ENCODE measurements at places on chromosomes 2 and 18.

DNA sequence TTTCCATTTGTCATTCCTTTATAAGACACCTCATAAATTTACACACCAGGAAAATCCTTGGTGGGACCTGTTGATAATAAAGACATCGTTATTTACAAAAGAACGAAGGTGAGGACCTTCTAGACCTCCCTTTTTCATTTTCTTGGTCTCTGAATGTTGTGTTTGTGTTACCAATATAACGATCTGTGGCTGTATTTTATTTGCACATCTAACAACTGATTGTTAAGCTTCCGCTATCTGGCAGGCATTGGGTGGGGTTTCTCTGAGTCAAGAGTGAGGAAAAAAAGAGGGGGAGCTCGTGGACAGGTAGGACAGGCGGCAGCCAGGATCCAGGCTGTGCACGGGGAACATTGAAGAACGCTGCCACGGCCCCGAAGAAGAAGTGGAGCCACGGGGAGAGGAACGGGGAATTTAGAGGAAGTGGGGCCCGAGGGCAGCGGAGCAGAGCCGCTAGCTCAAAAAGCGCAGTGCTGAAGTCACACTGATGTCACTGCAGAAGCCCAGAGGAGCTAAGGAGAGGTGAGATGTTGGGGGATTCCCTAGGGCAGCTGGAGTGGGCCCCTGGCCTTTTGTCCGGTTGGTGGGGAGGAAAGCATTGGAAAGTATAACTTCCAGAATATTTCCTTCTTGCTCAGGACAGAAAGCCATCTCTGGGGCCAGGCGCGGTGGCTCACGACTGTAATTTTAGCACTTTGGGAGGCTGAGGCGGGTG, 20.9 kb upstream of the DNMT3A start:
- peak; percentile 39 for DNase-seq

- no peak for DNase-seq
These were observed 48.1 kb upstream of the SLC35G4 start for GRCh38 chr18:11561293-11561692.

GRCh38 chr2:110741491-110741980, 9.2 kb downstream of the ACOXL start:
- DNase-seq: no peak

DNA sequence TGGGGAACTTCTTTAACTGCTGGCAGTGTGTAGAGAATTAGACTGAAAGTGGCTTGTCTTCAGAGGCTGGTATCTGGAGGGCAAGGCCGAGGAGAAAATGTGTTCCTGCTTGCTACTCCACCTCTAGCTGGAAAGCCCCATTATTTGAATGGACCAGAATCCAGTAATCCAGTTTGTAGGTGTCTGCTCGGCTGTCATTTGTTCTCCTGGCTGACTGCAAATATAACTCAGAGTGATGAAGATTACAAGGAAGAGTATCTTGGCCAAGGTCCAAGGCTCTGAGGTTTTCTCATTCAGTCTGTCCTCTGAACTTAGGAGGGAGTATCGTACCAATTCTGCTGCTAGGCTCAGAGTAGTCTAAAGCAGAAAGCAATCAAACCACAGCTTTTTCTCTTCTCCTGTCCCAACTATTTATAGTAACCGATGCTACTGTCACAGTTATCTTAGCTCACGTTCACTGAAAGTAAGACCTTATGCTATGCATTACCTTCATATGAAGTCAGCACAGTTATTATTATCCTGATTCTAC, 228.6 kb downstream of the SETBP1 start:
- DNase-seq: no peak

- no peak for DNase-seq
These were observed 106.9 kb downstream of the COLEC12 start for GRCh38 chr18:393574-393957.

GRCh38 chr18:27921392-27921791, 255.5 kb downstream of the CDH2 start:
- no peak for DNase-seq

DNA sequence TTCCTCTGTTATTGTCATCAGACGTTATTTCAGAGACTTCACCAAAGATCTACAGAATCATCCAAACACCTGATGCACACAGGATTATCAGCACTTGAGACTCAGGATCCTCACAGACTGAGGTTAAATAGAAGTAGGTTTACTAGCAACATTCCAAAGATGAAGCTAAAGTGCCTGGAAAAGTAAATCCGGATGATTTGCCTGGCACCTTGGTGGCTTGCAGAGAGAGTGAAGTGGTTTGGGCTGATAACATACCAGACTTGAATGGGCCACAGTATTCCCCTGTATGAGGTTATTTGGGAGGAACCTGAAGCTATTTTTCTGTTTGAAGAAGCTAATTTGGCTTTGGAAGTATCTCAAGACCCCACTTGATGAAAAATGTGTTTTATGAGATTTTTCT, 51.0 kb downstream of the OXER1 start:
- DNase-seq: no peak

GRCh38 chr2:241088376-241088775, 13.7 kb downstream of the MTERF4 start:
- DNase-seq: no peak

GRCh38 chr2:168787782-168788376, 14.6 kb upstream of the NOSTRIN start:
- no peak for DNase-seq

DNA sequence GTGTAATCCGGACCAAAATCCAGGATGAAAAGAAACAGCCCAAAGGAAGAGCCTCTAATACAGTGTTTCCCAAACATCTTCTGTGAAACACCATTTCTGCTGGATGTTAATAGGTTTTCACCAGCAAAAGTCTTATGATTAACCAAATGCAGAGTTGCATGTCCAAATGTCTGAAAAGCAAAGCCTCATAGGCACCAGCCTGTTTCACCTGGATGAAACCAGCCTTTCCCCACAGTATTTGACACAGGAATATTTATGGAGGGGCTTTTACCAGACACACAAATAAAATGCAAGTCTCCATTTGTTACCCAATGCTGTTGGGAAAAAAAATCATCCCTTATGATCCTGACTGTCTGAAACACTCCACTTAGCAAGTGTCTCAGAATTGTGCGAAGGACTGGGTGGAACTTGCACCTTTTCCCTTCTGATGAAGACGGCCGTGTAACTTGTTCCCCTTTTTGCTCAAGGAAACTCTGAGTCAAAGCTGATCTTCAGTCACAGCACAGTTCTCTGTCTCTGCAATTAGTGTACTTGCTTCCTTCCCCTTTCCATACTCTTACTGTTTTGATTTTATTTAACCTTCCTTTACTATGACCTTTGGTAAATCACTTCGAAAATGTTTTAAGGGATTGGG, 70.3 kb upstream of the IL1R2 start:
- DNase-seq: no peak

- DNase-seq: no peak
These were observed 1.3 kb downstream of the FMNL2 start for GRCh38 chr2:152336119-152336853.

DNA sequence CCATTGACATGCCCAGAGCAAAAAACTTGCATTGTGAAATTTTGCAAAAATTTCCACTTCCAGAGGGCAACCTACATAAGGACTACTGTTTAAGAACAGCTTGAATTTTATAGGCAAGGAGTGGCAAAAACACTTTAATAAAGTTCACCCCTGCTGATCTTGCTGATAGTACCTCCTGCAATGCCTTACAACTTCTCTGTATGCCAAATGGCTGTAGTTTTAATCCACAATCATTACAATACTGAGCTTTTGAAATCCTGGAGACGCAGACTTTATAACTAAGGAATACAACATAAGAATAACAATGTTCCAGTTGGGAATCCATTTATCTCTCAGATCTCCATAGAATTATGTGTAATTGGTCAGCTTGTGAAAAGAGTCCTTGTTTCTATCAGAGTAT, 247.5 kb downstream of the KCNJ3 start:
- DNase-seq: no peak

GRCh38 chr2:170975943-170976270, 46.9 kb downstream of the GORASP2 start:
- DNase-seq: no peak

- no peak for DNase-seq
These were observed 5.7 kb downstream of the MGAT5 start for GRCh38 chr2:134259571-134259970.

- DNase-seq: no peak
These were observed 453.7 kb downstream of the CNTNAP5 start for GRCh38 chr2:124478761-124479160.

DNA sequence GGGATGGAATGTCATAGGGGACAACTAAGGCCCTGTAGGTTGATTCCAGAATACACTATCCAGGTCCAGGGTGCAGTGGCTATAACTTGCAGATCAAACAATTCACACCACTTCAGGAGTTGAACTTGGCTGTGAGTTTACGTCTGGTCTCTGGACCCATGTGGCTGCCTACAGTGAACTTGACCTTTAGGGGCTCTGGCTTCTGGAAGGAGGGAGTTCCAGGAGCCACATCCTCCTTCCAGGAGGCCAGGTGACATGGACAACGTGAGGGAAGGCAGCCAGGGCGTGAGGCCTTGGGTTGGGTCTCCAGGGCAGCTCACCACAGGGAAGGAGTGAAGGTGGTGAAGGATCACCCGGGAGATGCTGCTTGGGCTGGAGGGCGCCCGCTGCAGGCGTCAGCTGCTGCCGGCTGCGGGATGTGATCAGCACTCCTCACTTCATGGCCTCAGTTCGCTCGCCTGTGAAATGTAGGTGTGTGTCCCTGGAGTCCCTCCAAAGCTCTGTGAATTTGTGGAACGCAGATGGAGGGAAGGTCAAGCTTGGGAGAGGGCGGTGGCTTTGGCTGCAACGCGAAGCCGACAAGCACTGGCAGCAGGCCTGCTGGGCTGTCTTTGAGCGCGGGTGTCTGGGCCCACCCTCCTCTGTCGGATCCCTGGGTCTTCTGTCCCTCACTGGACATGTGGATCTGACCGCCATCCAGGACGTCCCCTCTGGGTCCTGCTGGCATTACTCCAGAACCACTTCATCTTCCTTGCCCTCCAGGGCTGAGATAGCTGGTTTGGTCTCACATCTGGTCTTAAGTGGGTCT, 146.5 kb downstream of the GLI2 start:
- DNase-seq: no peak

DNA sequence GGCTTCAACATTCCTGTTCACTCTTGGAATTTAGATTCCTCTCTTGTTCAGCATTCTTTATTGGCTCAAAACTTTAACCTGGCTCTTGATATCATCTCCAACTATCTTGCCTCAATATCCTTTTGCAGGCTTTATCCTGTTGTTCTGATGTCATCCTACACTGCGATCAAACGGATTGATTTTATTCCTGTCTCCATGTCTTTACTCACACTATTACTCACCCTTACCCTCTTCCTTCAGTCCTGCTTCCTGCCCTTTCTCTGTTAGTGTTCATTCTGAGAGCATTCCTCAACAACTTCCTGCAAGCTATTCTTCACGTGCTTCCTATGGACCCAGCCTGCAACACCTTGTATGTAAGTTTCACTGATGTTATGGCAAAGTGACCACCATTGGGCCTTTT, 264.7 kb downstream of the RNF152 start:
- no peak for DNase-seq

GRCh38 chr2:26640331-26640745, 828 bp downstream of the CIB4 start:
- no peak for DNase-seq

DNA sequence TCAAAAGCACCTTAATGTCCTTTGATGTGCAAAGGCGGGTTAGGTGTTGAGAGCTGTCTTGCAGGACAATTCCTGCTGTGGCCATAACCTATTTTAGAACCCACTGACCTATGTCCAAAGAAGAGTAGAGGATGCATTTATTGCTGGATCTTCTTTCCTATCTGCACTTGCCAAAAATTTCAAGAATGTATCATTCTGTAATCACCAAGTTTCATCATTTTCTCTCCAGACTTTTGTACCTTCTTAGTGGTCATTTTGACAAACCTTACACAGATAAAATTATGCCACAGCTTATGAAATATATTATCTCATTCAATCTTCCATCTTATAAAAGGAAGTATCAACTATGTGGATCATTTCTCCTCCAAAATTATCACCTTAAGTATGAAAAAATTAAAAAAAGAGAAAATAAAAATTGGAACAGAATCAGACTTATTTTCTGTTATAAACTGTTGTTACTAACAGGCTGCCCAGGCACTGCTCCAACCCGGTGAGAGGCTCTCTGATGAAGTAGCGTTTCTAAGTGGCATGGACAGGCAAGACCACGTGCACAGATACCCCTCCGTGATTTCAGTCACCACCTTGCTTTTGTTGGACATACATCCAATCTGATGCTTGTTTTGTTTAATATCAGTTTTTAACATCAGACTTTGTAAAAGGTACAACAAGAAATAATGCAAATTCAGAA, 559.9 kb upstream of the ID2 start:
- DNase-seq: no peak

- no peak for DNase-seq
These were observed 57.8 kb upstream of the CHN1 start for GRCh38 chr2:175062787-175063585.

GRCh38 chr2:8862230-8862629, 24.8 kb upstream of the KIDINS220 start:
- no peak for DNase-seq

- DNase-seq: no peak
These were observed 51.8 kb downstream of the WDR7 start for GRCh38 chr18:56702946-56703345.

- no peak for DNase-seq
These were observed 111.6 kb upstream of the LMAN1 start for GRCh38 chr18:59470561-59471121.

DNA sequence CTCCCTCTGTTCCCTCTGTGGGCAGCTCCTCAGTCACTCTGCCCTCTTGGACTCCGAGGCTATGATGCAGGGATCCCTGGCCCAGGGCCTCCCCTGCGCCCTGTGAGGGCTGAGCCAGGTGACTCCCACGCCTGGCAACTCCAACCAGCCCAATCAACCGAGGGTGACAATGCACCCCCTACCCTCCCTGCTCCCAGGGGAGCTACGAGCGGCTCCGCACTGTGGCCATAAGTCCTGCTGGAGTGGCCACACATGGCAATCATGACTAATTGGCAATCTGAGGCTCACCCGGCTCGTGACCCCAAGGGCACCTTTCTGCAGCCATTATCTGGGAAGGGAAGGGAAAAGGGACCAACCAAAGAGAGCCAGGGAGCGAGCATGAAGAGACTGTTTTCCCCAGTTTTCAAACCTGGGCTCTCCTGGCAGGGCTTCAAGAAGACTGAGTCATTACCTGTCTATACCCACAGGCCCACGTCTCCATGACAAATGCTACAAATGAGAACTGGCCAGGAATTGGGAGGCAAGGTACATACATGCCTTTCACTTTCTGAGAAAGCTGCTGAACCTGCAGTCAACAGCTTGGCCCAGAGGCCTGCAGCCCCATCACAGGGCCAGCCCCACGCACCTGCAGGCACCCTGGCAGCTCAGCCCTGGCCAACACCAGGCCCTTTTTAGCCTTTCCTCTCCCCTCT, 45.1 kb downstream of the RPL31 start:
- DNase-seq: no peak

- no peak for DNase-seq
These were observed 94.8 kb upstream of the CXCR4 start for GRCh38 chr2:136212426-136213378.

DNA sequence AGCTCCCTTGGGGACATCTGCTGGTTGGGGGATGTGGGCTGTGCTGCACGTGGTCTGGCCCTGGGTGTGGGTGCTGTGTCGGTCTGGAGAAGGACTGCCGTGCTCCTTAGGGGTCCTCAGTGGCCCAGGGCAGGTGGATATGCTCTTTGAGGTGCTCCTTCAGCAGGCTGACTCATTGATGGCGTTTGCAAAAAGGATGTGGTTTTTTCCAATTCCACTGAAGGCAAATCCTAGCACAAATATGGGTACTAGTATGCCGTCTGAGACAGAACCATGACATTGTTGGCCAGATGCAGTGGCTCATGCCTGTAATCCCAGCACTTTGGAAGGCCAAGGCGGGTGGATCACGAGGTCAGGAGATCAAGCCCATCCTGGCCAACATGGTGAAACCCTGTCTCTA, 3.3 kb downstream of the PPP1R7 start:
- no peak for DNase-seq

GRCh38 chr2:80461505-80462197, 157.1 kb upstream of the LRRTM1 start:
- no peak for DNase-seq
